ENCODE measurements at places on chromosomes 5 and 9.

DNA sequence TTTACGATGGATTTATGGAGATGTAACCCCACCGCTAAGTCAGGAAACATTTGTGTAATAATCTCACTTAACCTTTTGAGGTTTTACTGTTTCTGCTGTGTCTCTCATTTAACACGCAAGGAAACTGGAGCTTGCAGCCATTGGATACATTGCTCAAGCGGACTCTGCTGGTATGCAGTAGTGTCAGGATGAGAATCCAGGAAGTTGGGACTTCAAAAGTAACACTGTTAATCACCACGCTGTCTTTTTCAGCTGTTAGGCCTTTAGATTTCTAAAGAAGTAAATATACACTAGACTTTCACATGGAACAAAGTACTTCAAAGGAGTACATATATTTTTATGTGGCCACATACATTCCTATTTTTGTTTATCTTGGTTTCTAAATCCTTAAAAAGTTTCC, 114.7 kb downstream of the LPAR1 start:
- no peak for DNase-seq

DNA sequence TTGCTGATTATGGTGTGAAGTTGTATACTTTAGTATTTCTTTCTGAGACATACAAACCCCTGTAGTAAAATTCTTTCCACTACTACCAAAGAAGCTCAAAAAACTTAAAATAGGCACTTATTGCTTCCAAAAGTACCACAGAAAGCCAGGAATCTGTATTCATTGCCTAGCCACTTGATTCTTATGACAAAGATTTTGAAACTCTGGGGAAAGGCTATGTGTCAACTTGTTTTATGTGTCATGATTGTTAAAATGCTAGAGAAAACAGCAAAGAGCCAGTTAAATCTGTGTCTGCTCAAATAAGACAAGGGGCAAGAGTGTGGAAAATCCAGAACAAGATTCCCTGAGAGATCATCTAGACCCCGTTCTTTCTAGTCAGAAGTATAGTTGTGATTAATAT, 6.0 kb downstream of the KIF2A start:
- DNase-seq: no peak

GRCh38 chr5:176573564-176574296, 24.6 kb downstream of the CDHR2 start:
- peak; percentile 79 for DNase-seq

- no peak for DNase-seq
Measured at GRCh38 chr5:128673411-128673957, 135.4 kb upstream of the FBN2 start.
